NT2/D1 (cell line): ENCODE measurements at places on chromosomes 3 and 15.

DNA sequence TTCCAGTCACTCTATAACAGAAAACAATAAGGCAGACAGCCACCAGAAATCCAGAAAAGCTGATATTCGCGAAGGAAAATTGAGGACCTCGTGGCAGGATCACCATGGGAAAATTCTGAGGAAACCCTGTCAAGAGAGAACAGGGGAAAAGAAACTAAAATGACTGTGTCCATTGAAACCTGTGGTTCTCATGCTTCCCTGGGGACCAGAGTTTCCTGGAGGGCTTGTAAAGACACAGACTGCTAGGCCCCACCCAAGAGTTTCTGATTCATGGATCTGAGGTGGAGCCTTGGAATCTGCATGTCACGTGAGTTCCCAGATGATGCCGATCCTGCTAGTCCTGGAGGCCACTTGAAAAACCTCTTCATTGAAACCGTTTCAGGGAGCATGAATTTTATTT lies 420.5 kb downstream of the EPHB1 start:
- no peak for DNase-seq

DNA sequence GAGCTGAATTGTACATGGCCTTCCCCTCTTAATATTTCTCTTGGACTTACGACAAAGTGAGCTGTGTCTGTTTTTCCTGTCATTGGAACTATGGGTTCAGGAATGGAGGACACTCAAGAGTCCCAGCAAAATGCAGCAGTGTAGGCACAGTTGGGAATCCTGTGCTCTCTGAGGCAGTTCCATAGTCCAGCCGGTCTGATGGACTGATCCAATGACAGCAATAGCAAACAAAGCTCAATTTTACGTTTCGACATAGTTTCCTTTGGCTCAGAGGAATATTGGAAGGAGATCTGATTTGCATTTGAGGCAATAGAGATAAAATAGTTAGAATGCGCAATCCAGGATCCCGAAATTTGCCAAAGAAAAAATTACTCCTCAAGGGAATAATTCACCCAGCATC lies 276.9 kb upstream of the CNTN3 start:
- DNase-seq = no peak

- no peak for DNase-seq
These were observed 685.3 kb downstream of the GRM7 start for GRCh38 chr3:7546253-7546652.

GRCh38 chr3:81699536-81700320 lies 61.7 kb downstream of the GBE1 start:
- DNase-seq = no peak

- no peak for DNase-seq
These were observed 41.6 kb downstream of the ZBTB38 start for GRCh38 chr3:141409940-141410241.

DNA sequence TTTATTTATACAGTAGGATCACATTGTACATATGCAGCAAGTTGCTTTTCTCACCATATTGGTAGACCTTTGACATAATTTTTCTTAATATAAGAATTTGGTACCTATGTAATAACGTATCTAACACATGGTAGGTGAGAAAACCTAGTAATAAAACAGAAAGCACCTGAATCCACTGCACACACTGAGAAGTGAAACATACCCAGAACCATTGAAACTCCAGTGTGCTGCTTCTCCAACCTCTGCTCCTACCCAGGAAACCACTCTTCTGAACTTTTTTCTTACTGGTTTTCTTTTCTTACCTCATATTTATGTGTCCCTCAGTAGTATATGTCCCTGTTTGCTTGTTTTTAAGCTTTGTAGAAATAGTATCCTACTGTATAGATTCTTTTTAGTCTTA lies 293.0 kb downstream of the UBE2E2 start:
- no peak for DNase-seq

- no peak for DNase-seq
These were observed 196.6 kb upstream of the IL12A start for GRCh38 chr3:159792070-159792469.

GRCh38 chr15:83320404-83320803 lies 35.9 kb upstream of the BNC1 start:
- DNase-seq = no peak

DNA sequence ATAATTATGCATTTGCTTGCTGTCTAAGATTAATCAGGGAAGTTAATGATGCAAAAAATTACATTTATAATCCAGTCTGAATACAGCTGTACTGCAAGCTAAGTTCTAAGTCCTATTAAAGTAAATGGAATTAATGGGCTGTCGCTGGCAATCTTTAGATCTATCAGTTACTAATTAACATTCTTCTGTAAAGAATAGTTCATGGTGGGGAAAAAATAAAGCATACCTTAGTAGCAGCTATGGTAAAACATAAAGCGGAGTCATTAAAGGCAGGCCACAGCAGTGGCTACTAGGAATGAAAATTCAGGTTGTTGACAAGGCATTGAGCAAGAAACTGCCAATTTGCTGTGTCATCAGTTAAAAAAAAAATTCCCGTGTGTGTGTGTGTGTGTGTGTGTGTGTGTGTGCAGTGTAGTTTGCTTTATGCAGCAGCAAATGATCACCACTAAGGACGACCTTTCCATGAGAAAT lies 129.8 kb downstream of the ZNF385D start:
- no peak for DNase-seq

GRCh38 chr3:127106053-127106452 lies 86.9 kb upstream of the PRR23E start:
- DNase-seq = no peak

- DNase-seq = no peak
These were observed 61.0 kb downstream of the CYFIP1 start for GRCh38 chr15:22919171-22919570.

GRCh38 chr3:196214783-196215441 lies 1.4 kb upstream of the SLC51A start:
- DNase-seq = no peak

DNA sequence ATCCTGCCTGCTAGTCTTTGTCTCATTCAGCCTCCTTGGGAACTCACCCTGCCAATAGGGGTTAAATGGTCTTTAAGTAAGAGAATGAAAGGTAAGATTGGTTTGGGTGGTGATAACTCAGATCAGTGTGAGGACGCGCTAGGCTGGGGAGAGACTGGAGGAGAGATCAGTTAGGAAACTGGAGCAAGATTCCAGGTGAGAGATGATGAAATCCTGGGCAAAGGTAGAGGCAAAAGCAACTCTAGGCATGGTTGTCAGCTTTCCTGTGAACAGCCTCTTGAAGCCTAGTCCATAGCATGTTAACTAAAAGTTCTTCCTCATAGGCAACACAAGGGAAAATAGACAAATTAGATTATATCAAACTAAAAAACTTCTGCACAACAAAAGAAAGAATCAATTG lies 145.2 kb upstream of the ANKRD28 start:
- DNase-seq = no peak

- DNase-seq = no peak
These were observed 364.6 kb upstream of the EPHA6 start for GRCh38 chr3:96449803-96450202.

GRCh38 chr15:100529556-100529955 lies 806 bp upstream of the CERS3 start:
- DNase-seq = no peak

DNA sequence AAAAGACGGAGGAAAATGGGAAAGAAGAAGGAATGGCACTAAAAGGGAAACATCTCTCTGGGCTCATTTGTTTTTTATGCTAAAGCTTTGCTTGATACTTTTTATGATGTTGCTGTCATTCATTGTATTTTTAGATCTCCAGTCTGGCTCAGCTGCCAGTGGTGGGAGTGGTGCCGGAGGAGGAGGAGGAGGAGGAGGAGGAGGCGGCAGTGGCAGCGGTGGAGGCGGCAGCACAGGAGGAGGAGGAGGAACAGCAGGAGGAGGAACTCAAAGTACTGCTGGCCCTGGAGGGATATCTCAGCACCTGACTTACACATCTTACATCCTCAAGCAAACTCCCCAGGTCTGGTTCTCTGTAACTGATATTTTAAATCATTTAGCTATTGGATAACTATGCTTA lies 49.6 kb downstream of the MAP6D1 start:
- no peak for DNase-seq

DNA sequence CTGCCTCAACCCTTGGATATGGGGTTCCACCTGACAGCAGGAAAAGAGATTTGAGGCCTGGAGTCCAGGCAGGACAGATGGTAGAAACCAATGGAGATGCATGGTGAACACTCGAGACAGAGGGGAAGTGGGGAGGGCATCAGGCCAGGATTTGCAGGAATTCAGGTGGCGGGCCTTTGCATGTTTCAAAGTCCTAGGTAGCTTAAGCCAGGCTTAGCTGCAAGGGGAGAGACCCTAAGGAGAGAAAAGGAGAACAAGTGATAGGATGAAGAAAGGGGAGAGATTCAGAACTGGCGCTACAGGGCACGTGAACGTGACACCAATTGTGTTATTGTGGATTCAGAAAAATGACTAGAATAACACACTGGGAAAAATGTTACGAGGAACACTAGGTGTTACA lies 182.6 kb downstream of the PDZRN3 start:
- no peak for DNase-seq

DNA sequence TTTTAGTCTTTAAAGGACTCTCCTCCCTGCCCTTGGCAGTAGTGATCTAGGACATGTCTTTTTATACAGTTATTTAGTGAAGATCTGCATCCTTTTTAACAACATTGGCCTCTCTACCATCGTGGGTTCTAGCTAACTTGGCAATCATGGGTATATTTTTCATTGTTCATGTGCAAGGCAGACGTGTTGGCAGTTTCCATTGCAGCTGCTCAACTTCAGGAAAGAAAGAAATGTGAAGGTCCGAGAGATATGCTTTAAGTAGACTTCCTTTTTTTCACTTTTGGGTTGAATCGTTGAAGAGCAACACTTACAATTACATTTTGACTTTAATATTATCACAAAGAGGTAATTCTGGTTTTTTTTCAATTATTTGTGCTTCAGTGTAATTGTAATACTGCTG lies 172.6 kb downstream of the SATB1 start:
- no peak for DNase-seq
